ENCODE measurements at places on chromosomes 5 and 9.

GRCh38 chr5:118924006-118924389 is 64.3 kb downstream of the DTWD2 start:
- DNase-seq: no peak

- no peak for DNase-seq
Measured at GRCh38 chr9:114000671-114001409, 77.3 kb downstream of the AMBP start.

DNA sequence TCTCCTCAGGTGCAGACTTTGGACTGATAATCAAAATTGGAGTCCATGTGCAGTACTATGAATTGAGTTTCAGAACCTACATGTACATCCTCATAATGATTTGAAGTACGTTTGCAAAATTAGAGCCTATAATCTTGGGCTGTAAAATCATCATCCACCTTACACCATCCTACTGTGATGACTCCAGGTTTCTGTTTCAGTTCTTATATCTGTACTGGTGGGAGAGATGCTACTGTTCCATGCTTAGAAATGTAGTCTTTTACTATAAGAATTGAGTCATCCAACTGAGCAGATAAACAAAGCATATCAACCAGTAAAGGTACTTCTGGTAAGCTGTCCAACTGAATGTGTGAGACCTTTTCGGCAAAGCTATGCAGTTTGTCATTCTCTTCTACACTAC is 586.3 kb upstream of the FAM174A start:
- DNase-seq: no peak

GRCh38 chr5:159883522-159883950 is 32.7 kb upstream of the ADRA1B start:
- DNase-seq: no peak

GRCh38 chr5:131627207-131627865 is 7.7 kb downstream of the RAPGEF6 start:
- no peak for DNase-seq

GRCh38 chr9:38687389-38687842 is 32.5 kb downstream of the FAM240B start:
- peak; percentile 18 for DNase-seq

DNA sequence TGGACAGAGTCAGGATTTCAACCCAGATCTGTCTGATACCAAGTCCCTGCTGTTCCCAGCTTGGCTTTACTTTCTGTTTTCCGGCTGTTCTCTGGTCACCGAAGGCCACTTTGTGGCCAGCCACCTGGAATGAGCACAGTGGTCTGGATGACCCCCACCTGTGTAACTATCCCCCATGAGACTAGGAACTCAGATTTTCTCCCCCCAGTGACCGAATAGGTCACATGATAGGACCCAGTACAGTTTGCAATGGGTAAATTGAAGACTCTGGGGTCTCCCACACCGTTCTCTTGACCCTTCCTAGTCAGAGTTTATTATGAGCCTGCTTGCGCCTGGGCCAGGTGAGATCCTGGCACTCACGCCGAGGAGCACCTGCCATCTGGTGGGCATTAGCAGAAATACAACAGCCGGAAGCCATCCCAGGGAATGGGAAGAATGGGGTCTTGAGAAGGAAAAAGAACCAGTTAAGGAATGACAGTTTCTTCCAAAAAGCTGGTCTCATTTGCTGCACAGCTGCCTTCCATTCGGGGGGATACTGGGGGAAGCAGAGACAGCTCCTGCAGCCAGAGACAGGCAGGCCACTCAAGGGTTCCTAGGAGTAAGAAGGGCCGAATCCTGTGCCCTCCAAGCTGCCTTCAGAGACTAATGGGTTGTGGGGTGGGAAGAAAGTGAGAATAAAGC is 7.1 kb downstream of the PHYHD1 start:
- DNase-seq: peak; percentile 46

DNA sequence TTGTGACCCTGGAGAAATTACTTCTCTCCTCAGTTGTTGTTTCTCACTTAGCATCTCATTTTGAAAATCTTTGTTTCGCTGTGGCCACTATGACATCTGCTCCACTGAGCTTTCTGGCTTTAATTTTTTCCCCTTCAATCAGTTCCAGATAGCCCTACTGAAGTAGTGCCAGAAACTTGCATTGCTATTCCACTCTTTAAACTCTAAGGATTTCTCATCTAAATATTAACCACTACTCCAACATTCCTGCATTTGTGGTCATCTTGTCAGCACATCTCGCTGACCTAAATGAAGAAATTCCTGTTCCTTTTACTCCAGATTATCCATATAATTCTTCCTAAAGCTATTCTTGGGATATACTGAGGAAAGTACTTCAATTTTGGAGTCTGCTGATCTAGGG is 15.3 kb upstream of the NOL6 start:
- DNase-seq: no peak

- no peak for DNase-seq
Measured at GRCh38 chr9:91477106-91477505, 53.5 kb upstream of the NFIL3 start.

DNA sequence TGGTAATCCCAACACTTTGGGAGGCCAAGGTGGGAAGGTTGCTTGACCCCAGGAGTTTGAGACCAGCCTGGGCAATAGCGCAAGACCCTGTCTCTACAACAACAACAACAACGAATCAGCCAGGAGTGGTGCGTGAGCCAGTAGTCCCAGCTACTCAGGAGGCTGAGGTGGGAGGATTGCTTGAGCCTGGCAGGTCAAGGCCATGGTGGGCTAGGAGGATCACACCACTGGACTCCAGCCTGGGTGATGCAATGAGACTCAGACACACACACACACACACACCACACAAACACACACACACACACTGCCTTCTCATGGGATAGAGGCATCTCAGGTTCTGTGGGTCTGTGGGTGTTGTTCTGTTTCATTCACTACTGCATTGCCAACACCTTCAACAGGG is 115.0 kb downstream of the DCP2 start:
- DNase-seq: no peak

- DNase-seq: peak; percentile 42
Measured at GRCh38 chr5:178895615-178896571, at the start of gene ZFP2. ZFP2 (plus strand) TSS chr5:178895913; CDS start chr5:178931314, 35,401 bp downstream.

GRCh38 chr5:139410121-139410992 is 6.5 kb upstream of the SPATA24 start:
- DNase-seq: no peak

- DNase-seq: no peak
Measured at GRCh38 chr9:134051319-134051718, 16.5 kb downstream of the BRD3 start.

- DNase-seq: no peak
Measured at GRCh38 chr5:15806613-15807012, 306.6 kb downstream of the FBXL7 start.

Data from stimulated activated CD4-positive, alpha-beta T cell treated with anti-CD3 and anti-CD28 coated beads, Interleukin-12 subunit alpha, Interleukin-12 subunit beta, amount 100 ng/mL, for 4 hours (primary cell).